ENCODE measurements at places on chromosomes 3 and 15. TPM values are rescaled to one million over a fixed set of nuclear protein-coding genes. Genes with fewer than 3 reads are reported as not detected.

The FSIP1 gene
- total RNA-seq, result 0.76 TPM

The ACTRT3 gene
- 1.7 TPM for total RNA-seq

The CEP19 gene
- 11.2 TPM for total RNA-seq

The PXYLP1 gene
- total RNA-seq, result 14.5 TPM

The ANKRD63 gene
- total RNA-seq, result not detected

The PPP1R14D gene
- not detected for total RNA-seq

The TM6SF1 gene
- 1.1 TPM for total RNA-seq

The CCNB2 gene
- 164 TPM for total RNA-seq

The SHC4 gene
- total RNA-seq, result 1.0 TPM

The CIB2 gene
- 1.9 TPM for total RNA-seq

The CCR3 gene
- 0.20 TPM for total RNA-seq

The IQCH gene
- 4.3 TPM for total RNA-seq

The THRB gene
- 1.3 TPM for total RNA-seq

The CPEB1 gene
- total RNA-seq, result 9.4 TPM

The ANKDD1A gene
- total RNA-seq, result 2.1 TPM

The FBLN2 gene
- 0.30 TPM for total RNA-seq

The CHRM5 gene
- total RNA-seq, result not detected

The STARD5 gene
- total RNA-seq, result 0.71 TPM

The DCUN1D1 gene
- total RNA-seq, result 27.7 TPM

The PLAAT1 gene
- total RNA-seq, result 4.8 TPM

The IGF2BP2 gene
- total RNA-seq, result 59.1 TPM

The EXD1 gene
- not detected for total RNA-seq

The ATP13A5 gene
- not detected for total RNA-seq

The MORC1 gene
- 0.02 TPM for total RNA-seq

The GRAMD2A gene
- total RNA-seq, result 0.44 TPM

The USP13 gene
- total RNA-seq, result 15.6 TPM

The CYP8B1 gene
- not detected for total RNA-seq

The SCAMP5 gene
- 1.3 TPM for total RNA-seq

The RBP2 gene
- not detected for total RNA-seq

The PRSS50 gene
- not detected for total RNA-seq

The RYR3 gene
- not detected for total RNA-seq

The IQCF5 gene
- total RNA-seq, result not detected

The CTXND1 gene
- not detected for total RNA-seq

The CYP1A2 gene
- total RNA-seq, result not detected

The CASR gene
- not detected for total RNA-seq

The MFN1 gene
- 34.1 TPM for total RNA-seq

The SERINC4 gene
- total RNA-seq, result not detected

The VILL gene
- not detected for total RNA-seq

The SENP7 gene
- 7.8 TPM for total RNA-seq

The TMCO5A gene
- total RNA-seq, result not detected

The NMNAT3 gene
- total RNA-seq, result 3.2 TPM

The CDHR4 gene
- not detected for total RNA-seq

The RASL12 gene
- total RNA-seq, result not detected

The GABRA5 gene
- not detected for total RNA-seq

The GPR176 gene
- total RNA-seq, result 75.9 TPM

The GMPPB gene
- total RNA-seq, result 20.4 TPM

The PARP14 gene
- total RNA-seq, result 135 TPM

The INO80 gene
- total RNA-seq, result 9.0 TPM

The CLCN2 gene
- total RNA-seq, result 2.5 TPM

The PYGO1 gene
- total RNA-seq, result 5.4 TPM

The KBTBD12 gene
- 0.07 TPM for total RNA-seq

The C3orf49 gene
- total RNA-seq, result not detected

The SLC51A gene
- total RNA-seq, result not detected

The UACA gene
- total RNA-seq, result 43.0 TPM

The CSTA gene
- total RNA-seq, result 0.30 TPM

The MEIS2 gene
- 32.9 TPM for total RNA-seq

The UROC1 gene
- not detected for total RNA-seq

The GOLGA8T gene
- not detected for total RNA-seq

The CISH gene
- total RNA-seq, result 0.81 TPM

Measured in M059J (cell line).